Stimulated activated naive CD4-positive, alpha-beta T cell treated with Interleukin-2 at 50 U/mL for 16 hours (primary cell): ENCODE measurements at places on chromosomes 4 and X.

DNA sequence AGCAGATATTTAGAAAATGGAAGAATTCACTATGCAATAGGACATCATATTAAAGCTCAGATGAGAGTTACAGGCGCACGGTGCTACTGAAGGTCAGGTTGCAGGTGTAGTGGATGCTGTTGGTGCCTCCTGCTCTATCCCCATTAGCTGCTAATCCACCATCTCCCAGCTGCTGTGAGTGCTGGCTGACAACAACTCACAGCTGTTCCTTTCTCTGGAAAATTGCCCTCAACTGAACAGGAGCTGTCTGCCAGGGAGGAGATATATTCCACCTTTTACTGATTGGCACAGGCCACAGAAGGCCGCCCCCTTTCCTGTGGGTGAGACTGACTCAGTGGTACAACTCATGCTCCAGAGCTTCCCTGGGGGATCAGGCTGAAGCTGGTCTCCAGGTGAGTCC, 48.7 kb downstream of the UCHL1 start:
- DNase-seq = no peak

GRCh38 chr4:105686571-105686970, 21.9 kb downstream of the INTS12 start:
- no peak for DNase-seq

GRCh38 chrX:107054978-107055377, 55.0 kb upstream of the MORC4 start:
- no peak for DNase-seq

GRCh38 chr4:140049849-140050637, 103.9 kb downstream of the MAML3 start:
- DNase-seq = no peak

DNA sequence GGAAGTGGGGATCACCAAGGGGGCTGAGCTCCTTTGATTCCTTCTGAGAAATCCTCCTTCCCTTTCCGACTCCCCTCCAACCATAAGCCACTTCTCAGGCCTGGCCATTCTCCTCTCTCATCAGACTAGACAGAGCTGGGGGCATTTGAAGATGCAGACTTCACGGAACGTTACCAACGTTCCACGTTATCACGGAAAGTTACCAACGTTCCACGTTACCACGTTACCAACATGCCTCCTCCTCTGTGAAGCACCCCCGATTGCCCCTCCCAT, 85.4 kb upstream of the WWC2 start:
- no peak for DNase-seq

DNA sequence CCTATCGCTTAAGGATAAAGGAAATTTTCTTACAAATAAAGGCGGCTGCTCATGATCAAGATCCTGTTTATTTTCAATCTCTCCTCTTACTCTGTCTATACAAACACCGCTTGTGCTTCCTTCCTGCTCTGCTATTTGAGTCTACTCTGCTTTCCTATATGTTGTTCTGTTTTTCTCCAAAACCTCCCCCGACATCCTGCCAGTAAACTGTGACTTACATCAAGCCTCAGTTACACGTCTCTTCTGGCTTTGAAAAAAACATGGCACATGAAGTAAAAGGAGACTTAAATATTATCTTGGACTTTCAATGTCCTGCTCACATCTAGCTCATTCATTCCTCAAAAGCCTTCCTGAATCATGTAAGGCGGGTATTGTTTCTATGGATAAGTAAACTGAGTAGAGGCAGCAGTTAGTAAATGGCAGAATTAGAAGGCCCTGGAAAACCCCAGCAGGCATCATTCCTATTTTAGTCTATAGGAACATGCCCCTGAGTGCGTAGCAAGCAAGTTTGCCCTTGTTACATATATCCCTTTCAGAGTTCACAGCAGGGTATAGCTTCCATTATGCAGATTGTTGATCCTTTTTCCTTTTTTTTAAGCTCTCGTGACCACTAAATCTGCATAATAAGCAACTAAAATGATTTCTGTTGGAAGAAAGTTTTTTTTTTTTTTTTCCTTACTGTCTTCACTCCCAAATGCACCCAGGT, 280.1 kb downstream of the RAPGEF2 start:
- DNase-seq = no peak

- DNase-seq = no peak
Measured at GRCh38 chrX:152908486-152908885, 10.6 kb downstream of the ZNF185 start.

- no peak for DNase-seq
Measured at GRCh38 chr4:156643826-156644225, 327.8 kb downstream of the PDGFC start.

DNA sequence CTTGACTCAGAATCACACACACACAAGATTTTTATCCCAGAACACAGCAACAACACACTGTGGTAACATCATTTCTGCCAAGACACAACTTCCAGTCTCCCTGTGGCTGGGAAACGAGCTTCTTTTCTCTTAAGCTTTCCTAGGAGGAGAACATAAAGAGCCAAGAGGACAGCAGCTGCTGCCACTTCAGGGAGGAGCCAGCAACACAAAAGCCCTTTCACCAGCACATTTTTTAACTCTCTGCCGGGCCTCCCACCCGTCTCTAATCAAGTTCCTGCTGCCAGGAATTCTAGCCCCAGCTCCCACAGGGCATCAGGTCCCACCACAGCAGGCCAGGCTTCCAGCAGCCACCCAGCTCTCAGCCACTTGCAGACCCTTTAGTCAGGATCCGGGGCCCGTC, 22.4 kb downstream of the FAT1 start:
- DNase-seq = no peak

DNA sequence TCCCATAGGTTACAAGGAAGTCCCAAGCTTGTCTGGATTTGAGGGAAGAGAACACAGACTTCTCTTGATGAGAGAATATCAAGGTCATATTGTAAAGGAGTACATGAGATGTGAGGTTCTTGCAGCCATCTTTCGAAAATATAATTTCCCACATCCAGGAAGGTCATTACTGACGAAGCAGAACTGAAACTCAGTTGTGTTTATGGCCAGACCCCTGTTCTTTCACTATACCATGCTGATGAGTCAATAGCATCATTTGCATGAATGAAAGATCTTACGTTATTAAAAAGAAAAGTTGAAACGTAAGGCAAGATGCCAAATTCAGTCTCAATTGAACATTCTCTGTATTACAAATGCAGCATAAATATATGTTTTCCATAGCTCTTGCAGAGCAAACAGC, 14.2 kb upstream of the CCDC149 start:
- no peak for DNase-seq

DNA sequence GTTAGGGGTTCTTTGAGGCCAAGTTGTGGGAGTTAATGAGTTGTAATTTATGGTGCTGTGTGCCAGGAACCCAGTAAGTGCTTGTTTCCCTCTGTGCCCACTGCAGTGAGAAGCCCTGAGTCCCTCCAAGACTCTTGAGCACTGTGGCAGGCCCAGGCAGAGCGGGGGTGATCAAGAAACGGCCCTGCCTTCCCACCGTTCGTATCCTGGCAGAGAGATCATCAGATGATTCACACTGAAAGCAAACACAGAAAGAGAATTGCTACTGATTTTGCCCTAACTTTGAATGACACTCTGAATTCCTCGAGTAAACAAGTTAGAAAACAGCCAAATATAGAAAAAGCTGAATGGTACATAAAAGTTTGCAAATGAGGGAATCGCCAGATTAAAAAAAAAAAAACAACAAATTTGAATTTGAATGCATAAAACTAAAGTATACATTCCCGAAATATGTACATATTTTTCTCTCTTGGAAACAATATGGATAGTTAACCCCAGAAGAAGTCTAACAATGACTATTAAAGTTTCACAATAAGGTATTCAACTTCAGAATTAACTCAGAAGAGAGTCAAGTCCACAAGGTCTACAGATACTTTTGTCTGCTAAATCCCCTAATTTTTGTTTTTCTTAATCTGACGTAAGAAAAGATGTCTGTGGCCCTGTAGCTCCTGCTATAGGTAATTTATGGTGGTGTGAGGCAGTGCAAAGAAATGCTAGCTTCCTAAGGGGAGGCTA, 71.8 kb downstream of the AFAP1 start:
- peak; percentile 23 for DNase-seq

DNA sequence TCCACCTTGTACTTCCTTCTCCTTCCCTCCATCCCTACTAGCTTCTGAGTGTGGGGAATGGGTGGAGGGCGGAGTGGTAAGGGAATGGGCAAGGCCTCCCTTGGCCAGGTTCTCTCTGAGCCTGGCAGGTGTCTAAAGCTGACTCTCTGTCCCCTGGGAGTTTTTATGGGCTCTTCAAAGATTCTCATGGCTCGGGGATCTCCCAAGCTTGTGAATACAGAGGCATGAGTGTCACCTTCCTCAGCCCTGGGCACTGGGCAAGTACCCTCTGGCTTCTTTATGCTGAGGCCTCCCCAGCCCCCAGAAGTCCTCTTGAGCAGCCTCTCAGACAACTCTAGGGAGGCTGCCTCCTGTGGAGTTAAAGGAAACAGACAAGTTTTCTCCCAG, 32.5 kb upstream of the DDX3X start:
- no peak for DNase-seq

DNA sequence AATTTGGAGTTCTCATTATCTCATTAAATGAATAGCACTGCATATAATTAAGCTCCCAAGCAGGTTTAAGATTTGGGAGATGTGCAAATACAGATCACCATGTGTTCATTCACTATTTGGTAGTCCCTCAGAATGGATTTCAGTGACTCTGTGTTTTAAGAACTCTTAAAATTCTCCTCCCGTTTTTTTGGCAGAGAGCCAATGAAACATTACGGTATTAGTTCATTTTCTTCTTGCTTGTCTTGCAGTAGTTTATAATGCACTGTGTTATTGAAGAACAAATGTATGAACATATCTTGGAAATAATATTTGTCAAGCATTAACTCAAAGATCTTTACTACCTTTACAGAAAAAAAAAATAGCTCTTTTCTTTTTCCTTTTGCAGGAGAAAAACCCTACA, 32.7 kb downstream of the KLF3 start:
- DNase-seq = no peak

DNA sequence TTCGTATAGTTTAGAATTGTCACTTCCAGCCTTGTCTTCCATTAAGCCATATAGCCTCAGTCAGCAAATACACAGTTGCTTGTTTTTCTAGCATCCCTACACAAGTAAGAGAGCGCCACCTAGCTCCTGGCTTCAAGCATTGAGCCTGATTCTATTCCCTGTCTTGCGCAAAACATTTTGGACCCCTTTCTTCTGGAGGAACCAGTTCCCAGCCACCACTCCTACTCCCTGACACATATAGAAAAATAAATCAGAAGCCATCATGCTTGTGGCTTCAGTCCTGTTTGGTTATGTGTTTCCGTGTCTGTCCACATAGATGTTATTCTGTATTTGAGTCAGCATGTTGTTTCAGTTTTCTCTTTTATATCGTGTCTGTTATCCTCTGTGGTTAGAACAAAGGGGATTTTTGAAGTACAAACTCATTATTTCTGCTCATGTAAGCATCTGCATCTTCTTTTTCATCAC, 59.9 kb downstream of the GK start:
- DNase-seq = peak; percentile 34

- no peak for DNase-seq
Measured at GRCh38 chr4:6501171-6501570, 28.8 kb upstream of the PPP2R2C start.

DNA sequence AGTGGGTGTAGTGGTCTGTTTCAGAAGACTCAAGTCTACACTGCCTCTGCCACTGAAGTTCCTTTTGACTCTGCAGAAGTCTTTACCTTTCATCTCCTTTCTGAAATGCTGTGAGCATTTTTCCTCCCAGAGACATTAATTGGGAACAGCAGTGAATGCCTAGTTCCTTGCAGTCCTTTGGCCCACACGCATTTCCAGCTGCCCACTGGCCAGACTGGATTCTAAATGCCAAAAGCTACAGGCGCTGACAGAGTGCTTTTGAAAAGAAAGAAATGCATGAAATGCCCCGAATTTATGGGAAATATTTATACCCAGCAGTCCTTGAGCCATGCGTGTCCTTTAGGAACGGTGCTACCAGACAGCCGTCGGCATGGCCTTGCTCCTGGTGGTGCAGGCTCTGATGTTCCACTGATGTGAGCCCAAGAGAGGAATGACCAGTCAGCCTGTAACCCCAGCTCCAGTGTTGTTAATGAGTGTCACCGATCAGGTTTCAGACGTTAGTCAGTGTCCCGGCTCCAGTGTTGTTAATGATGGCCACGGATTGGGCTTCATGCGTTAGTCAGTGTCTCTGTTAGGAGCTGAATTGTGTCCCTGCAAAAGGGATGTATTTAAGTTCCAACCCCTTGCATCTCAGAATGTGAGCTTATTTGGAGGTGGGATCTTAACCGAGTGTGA, 132.6 kb downstream of the TBL1X start:
- no peak for DNase-seq

- DNase-seq = no peak
Measured at GRCh38 chrX:39047174-39047573, 245.9 kb downstream of the MID1IP1 start.

GRCh38 chr4:87037671-87038334, 103.0 kb downstream of the AFF1 start:
- no peak for DNase-seq

DNA sequence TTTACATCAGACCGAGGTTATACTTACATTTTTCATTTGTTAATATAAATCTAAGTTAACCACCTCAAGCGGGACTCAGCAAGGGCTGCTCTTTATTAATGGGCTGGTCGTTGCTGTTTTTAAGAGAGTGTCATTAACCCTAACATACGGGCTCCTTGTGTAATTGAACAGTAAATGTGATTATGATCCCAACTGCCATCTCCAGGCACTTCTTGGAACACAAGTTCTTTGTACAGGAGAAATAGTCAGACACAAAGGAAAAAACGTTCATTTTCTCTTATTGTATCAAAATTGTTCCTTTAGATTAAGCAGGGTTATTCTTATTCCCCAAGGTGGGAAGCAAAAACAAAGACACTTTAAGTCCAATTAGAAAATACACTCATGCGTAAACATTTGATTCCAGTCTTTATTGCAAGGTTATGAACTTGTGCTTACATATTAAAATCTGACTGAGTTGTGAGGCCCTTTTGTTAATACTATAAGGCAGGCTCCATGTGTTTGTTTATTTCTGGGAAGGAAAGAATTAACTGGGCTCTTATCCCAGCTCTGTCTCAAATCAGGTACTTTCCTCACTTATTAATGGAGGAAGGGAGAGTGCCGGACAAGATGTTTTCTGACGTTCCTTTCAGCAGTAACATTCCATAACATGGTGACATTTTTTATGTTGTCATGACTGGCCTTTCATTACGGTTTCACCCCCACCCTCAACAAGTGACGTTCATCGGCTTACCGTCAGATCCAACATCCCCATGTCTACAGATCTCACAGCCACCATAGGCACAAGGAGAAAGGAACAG, 95.9 kb downstream of the RASL11B start:
- no peak for DNase-seq

GRCh38 chrX:103747163-103747562, 29.5 kb upstream of the PLP1 start:
- no peak for DNase-seq

GRCh38 chr4:64564126-64564525, 154.9 kb upstream of the TECRL start:
- no peak for DNase-seq

GRCh38 chr4:579543-580175, 3.6 kb upstream of the TMEM271 start:
- DNase-seq = no peak

- no peak for DNase-seq
Measured at GRCh38 chr4:101791182-101791558, 640 bp downstream of the BANK1 start.
